ENCODE measurements at places on chromosomes 13 and 19. TPM values are rescaled to one million over a fixed set of nuclear protein-coding genes. Genes with fewer than 3 reads are reported as not detected.

ZNF77 gene
- polyA plus RNA-seq = 10.2 TPM

ACER1 gene
- polyA plus RNA-seq = 0.62 TPM

ZNF728 gene
- not detected for polyA plus RNA-seq

CYP2A7 gene
- polyA plus RNA-seq = not detected

OSCAR gene
- polyA plus RNA-seq = not detected

CAPN12 gene
- polyA plus RNA-seq = not detected

LGI4 gene
- 0.63 TPM for polyA plus RNA-seq

All from neural cell (in vitro differentiated cells).